ENCODE measurements at places on chromosomes 4 and X.

DNA sequence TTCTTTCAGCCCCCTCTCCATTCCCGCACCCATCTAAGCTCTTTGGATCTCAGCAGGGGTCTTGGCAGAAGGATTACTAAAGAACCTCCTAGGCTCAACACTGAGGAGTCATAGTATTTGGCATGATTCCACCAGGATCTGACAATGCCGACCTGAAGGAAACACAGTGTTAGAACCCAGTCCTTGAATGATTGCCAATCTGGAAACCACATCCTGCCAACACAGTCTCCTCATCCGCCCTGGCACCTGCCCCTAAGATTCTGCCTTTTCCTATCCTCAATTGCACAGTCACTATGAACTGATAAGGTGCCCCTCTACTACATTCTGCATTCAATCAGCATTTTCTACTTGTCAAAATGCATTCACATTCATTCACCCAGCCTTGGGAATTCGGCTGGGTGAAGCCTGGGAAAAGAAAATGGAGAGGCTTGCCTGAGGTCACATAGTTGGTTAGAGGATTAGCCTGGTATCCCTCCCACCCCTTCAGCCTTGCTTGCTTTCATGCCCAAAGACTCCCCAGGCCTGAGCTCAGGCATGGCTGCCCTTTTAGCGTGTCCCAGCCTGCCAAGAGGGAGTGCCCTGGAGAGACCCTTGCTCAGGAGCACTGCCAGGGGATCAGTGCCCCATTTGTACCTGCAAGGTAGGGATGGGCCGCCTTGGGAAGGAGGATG lies 2.2 kb upstream of the CLDN2 start:
- no peak for DNase-seq

DNA sequence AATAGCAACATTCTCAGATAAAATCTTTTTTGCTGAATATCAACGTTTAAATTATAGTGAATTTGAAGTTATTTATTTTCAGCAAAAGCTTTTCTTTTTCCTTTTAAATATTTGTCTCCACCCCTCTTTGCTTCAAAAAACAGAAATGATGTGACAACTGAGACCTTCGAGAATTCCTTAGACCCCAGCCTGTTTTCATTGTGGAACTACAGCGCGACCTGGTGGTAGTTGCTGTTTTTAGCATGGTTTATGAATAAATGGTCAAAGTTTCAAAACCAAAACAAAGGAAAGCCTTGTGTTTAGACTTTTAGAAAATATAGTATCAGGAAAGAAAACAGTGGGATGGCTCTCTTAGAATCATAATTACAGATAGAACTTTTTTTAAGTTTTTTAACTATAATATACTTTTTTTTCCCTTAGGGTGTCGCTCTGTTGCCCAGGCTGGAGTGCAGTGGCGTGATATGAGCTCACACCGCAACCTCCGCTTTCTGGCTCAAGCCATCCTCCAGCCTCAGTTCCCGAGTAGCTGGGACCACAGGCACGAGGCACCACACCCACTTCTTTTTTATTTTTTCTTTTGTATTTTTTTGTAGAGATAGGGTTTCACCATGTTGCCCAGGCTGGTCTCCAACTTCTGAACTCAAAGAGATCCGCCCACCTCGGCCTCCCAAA lies 26.8 kb upstream of the TMEM184C start:
- peak; percentile 88 for DNase-seq

DNA sequence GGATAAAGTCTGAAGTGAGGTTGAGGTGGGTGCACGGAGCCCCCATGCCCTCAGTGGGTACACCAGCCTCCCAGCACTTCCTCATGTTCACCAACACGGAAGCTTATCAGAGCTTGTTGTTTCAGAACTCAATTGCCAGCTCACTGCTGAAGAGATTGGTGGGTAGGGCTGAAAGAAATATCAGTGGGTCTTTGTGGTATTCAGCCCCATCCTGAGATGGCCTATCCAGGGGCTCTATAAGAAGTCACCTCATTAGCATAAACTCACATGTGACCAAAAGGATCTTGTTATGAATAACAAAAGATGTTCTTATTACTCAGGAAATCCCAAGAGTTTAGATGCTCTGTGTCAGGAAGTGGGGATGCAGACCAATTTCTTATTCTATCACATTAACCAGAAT lies 177.3 kb downstream of the ARHGAP10 start:
- DNase-seq = no peak

DNA sequence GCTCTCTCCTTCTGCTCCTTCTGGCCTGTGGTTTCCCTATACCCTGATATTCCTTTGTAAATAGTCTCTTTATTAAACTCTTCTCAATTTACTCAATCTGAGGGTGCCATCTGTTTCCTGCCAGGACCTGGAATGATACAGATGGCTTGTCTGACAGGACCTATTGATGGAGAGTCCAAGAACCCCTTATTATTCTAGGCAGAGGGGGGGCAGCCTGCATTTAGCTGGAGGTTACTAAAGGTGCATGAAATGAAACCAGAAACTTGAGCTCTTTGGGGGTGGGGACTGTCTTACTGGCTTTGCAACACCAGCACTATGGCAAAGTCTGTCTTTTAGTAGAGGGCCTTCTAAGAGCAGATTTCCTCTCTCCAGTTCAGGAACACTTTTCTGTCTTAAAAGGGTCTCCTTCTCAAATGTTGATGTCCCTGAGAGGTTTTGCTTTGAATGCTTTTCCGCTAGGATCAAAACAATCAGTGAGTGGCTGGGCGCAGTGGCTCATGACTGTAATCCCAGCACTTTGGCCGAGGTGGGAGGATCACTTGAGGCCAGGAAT lies 162.5 kb upstream of the MED14 start:
- no peak for DNase-seq

GRCh38 chr4:153748378-153748777 lies 11.4 kb downstream of the RNF175 start:
- DNase-seq = no peak

GRCh38 chr4:2068566-2068965 lies 9.4 kb downstream of the NAT8L start:
- DNase-seq = no peak

GRCh38 chr4:145523117-145523516 lies 41.5 kb downstream of the SMAD1 start:
- no peak for DNase-seq

DNA sequence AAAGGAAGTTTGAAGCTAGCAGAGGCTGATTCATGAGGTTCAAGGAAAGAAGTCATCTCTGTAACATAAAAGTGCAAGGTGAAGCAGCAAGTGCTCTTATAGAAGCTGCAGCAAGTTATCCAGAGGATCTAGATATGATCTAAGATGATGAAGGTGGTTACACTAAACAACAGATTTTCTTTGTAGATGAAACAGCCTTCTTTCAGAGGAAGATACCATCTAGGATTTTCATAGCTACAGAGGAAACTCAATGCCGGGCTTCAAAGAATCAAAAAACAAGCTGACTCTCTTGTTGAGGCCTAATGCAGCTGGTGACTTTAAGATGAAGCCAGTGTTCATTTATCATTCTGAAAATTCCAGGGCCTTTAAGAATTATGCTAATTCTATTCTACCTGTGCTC lies 28.8 kb downstream of the NR0B1 start:
- DNase-seq = no peak

DNA sequence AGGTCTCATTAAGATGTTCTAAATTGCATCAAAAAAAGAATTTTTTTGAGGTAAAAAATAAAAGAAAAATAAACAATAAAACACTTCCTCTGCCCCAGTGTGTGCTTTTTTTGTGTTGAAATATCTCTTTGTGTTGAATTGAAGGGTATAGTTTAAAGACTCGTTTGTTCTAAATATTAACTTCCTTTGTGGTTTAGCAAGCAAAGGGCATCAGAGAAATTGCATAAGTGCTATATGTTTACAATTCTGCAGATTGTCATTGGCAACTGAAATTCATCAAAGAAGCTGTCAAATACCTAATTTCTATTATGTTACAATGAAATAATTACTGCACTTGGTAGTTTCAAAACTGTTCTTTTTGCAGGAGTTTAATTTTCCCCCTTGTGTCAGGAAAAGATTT lies 260.5 kb downstream of the DKK2 start:
- DNase-seq = no peak

- DNase-seq = no peak
These were observed 181.3 kb downstream of the OR13H1 start for GRCh38 chrX:131725001-131725654.

- no peak for DNase-seq
These were observed 1305.8 kb downstream of the PCDH7 start for GRCh38 chr4:32025851-32026459.

GRCh38 chr4:155611501-155611900 lies 55.1 kb upstream of the GUCY1A1 start:
- DNase-seq = no peak

DNA sequence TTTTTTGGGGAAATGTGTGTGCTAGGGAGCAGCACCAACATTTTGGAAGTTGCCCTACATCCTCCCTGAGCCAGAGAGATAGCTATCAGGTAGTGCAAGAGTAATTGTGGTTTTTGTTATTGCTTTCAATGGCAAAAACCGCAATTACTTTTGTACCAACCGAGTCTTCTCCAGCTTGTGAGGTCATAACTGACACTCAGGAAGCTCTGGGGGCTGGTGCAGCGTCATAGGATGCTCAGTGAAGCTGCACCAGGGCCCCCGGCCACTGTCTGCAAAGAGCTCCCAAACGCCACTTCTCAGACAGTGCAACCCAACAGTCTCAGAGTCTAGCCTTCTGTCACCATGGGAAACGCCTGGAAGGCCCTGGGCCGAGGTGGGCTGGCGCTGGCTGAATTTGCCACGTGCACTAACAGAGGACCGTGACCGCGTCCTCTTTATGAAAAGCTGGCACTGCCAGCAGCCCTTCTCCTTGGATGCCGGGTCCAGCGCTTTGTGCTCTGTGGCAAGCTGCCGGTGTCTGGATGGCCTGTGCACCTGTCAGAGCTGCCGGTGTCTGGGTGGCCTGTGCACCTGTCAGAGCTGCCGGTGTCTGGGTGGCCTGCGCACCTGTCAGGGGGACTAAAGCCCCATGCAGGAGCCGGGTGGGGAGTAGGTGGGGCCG lies 19.4 kb downstream of the SH3TC1 start:
- DNase-seq = no peak

- DNase-seq = no peak
These were observed 221.6 kb upstream of the PSAPL1 start for GRCh38 chr4:7656244-7656800.

DNA sequence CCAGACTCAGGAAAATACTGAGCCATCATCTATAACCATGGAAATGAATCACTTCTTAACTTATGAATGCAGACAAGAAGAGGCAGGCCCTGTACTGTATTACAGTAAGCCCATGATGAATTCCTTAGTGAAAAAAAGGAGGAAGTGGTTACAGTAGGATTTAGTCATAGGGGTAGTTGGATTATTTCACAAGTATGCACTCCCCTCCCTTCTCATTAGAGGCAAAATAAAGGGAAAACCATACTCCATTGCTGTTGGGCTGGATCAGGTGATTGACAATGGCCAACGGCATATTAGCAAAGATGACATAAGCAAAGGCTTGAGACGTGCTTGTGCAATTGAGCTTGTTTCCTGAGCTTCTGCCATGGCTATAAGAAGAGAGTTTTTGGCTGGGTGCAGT lies 181.1 kb upstream of the PRPS2 start:
- DNase-seq = no peak

GRCh38 chr4:145939856-145940255 lies 1.2 kb upstream of the ZNF827 start:
- DNase-seq = no peak

DNA sequence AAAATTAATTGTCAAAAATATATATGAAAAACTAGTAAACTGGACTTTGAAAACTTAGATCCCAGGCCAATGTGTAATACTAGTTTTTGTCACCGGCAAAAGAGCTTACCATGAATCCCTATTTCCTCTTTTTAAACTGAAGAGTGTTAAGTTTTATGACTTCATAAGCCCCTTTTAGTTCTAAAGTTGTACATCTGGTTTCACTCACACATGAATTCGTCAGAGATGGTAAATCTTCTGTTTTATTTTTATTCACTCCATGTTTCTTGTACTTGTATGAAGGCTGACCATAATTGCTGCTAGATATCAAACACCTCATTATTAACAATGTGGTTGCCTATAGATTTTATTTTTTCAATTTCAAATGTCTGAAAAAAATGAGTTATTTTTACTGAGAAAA lies 827.9 kb downstream of the PCDH7 start:
- no peak for DNase-seq

DNA sequence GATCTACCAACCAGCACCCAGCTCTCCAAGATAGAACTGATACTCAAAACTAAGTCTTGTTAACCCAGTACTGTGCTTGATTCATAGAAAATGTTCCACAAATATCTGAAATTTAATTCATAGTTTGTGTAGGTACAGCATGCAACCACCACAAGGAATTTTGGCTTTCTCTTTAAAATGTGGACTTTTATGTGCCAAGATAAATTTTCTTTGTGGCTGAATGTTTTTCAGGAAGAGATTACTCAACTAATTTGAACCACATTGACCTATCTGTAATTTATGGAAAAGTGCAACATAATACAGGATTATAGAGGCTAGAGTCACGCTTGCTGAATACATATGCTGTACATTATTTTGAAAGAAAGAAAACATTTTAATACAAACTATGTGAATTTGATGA lies 730.8 kb downstream of the IL1RAPL1 start:
- no peak for DNase-seq

Measured in tibial nerve (tissue), 4 donors.